ENCODE measurements at places on chromosomes 1 and 21. TPM values are rescaled to one million over a fixed set of nuclear protein-coding genes. Genes with fewer than 3 reads are reported as not detected.

DNA sequence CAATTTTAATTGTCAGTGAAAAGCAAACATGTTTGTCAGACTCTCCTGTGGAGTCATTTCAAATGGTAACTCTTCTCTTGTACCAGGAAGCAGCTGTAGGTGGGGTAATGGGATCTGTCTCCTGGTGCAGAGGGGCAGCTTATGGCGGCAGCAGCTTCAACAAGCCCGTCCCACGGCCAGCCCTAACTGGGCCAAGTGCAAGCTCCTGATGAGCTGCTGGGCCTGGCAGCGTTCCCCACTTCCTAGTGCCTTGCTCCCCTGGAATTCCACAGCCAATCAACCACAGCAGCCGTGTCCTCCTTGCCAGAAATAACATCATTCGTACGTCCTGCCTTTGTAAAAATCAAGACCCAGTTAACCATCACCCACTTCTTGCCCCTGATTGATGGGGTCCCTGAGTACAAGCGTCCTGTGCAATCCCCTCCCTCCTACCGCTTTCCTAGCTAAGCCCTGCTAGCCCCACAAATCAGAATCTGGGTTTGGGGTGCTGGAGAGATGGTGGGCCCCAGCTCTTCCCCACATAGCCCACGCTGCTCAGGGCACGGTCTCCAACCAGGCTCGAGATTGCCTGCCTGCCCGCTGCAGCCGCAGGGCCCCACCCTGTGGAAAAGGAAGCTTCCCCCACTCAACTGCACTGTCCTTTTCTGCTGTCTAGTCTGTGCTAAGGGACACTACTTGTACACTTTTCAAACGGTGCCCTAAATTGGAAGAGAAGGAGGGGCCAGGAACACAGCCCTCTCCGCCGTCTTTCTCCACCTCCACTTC lies 61.2 kb downstream of the TOR1AIP2 start:
- no peaks in the 10 kb centered on the region for H3K36me3 ChIP-seq
- H3K4me3 ChIP-seq, result no peak overlapping the region
- no peaks in the 10 kb centered on the region for H3K27me3 ChIP-seq
- no peak overlapping the region for H3K27ac ChIP-seq

- H3K27me3 ChIP-seq, result no peaks in the 10 kb centered on the region
- H3K4me3 ChIP-seq, result no peak overlapping the region
- no peak for DNase-seq
- no peaks in the 10 kb centered on the region for H3K36me3 ChIP-seq
Observed at GRCh38 chr21:26555540-26556146, 17.4 kb downstream of the CYYR1 start.

DNA sequence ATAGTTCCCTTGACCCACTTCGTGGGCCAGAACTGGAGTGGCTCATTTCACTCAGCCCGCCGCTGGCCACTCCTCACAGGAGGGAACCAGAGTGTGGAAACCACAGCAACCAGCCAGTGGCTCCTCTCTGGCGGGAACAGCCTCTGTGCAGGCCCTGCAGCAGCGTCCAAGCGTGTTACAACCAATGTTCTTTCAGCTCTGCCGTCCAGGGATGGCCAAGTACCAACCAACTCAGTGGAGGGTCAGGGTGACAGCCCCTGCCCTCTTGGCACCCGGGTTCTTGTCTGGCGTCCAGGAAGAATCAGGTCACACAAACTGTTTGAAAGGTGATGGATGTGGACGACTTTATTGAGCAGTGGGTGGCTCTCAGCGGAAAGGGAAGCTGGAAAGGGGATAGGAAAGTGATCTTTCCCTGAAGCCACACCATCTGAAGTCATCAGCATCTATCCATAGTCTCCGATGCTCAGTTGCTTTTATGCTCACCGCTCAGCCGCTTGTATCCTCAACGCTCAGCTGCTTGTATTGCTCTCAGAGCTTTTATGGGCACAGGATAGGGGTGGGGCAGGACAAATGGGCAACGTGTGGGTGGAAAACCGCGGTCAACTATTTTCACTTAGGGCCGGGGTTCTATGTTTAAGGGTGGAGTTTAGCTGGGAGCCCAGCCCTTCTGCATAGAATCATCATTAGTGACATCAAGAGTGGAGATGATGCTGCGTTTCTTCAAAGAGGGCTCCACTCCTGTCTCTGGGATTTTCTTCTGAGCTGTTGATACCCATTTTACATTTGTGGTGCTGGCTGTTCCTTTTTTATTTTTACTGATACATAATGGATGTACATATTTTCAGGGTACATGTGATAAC lies 250.2 kb downstream of the RRAGC start:
- no peak for DNase-seq
- H3K27me3 ChIP-seq, result no peaks in the 10 kb centered on the region
- H3K4me3 ChIP-seq, result no peak overlapping the region

GRCh38 chr1:205570173-205570501 lies 61.7 kb downstream of the ELK4 start:
- no peaks in the 10 kb centered on the region for H3K27me3 ChIP-seq
- H3K4me1 ChIP-seq, result no peaks in the 10 kb centered on the region
- DNase-seq, result no peak
- H3K4me3 ChIP-seq, result no peak overlapping the region
- no peaks in the 10 kb centered on the region for H3K36me3 ChIP-seq

DNA sequence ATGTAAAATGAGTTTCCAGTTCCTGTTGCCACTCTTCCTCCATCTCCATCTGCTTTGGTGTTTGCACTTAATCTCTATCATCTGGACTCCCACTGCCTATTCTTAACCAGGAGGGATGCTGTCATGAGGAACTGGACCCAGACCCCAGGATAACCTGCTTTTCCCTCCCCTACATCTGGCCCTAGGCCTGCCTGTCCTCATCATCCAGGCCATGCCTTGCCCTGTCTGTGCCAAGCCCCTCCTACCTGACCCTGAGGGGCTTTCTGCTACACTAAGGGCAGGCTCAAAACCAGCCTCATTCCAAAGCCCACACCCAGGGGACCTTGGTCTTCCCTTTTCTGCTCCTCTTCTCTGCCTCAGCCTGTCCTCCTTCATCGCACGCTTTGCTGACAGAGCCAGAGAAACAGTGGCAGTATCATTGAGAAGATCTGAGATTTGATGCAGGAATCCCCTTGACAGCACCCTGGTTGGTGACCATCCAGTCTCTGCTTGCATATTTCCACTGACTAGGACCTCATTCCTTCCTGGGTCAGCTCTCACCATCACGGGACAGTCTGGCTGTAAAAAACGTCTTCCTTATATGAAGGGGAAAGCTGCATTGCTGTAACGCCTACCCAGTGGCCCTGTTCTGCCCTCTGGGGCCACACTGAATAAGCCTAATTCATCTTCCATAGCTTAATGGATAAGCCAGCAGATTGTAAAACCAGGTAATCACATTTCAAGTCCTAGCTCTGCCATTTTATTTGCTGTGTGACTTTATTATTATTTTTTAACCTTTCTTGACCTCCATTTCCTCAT lies 38.8 kb downstream of the PLXNA2 start:
- H3K27me3 ChIP-seq, result no peaks in the 10 kb centered on the region
- no peaks in the 10 kb centered on the region for H3K36me3 ChIP-seq
- H3K27ac ChIP-seq, result no peak overlapping the region
- no peak overlapping the region for H3K4me3 ChIP-seq
- H3K4me1 ChIP-seq, result no peaks in the 10 kb centered on the region
- DNase-seq, result no peak

DNA sequence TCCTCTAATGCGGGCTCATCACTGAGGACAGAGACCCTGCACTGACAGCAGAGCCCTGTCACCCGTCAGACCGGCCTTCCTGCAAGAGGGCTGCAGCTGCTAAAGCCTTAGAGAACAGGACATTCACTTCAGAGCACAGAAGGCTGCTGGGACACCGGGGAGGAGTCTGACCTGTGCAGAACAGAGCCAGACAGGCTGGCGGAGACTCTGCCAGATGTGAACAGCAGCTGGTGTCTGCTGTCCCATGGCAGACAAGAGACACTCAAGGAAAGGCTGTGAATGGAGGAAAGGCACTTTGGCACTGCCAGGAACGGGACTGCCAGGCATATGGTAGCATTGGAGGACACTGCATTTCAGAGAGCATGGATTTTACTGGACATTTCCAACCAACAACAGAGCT lies 21.4 kb downstream of the MRAP start:
- no peaks in the 10 kb centered on the region for H3K27me3 ChIP-seq
- no peaks in the 10 kb centered on the region for H3K4me1 ChIP-seq

Gene FBXO2
- 19.0 TPM for polyA plus RNA-seq

Gene SCYL3
- 13.3 TPM for polyA plus RNA-seq

Gene CELSR2
- polyA plus RNA-seq, result 59.6 TPM

Gene ISG15
- 16.6 TPM for polyA plus RNA-seq

Gene FAM72D
- 2.6 TPM for polyA plus RNA-seq
